Thymus (tissue), 14 donors: ENCODE measurements at places on chromosomes 5 and 9. TPM values are rescaled to one million over a fixed set of nuclear protein-coding genes. Genes with fewer than 3 reads are reported as not detected.

DNA sequence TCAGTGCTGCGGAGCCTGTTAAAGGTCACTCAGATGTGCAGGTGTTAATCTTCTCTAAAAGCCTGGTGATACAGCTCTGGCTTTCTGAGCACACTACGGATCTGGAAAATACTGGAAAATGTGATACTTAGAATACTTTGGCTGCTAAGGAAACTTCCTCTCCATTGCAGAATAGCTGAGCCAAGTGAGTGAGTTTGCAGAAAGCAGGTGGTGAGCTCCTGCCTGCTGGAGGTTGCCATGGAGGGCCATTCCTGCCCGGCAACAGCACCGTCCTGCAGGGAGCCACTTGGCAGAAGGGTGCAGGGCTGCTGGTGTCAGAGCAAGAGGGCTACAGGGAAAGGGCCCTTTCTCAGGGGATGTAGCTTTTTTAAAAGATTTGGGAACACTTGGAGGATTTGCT, 40.7 kb downstream of the SECISBP2 start:
- no peak overlapping the region for H3K4me3 ChIP-seq
- H3K27ac ChIP-seq = no peak overlapping the region
- peaks cover 93% of the 10 kb centered on the region for H3K36me3 ChIP-seq
- no peak for DNase-seq
- no peaks in the 10 kb centered on the region for H3K4me1 ChIP-seq

GRCh38 chr9:69996967-69997366, 46.7 kb upstream of the MAMDC2 start:
- H3K4me1 ChIP-seq = no peaks in the 10 kb centered on the region
- H3K36me3 ChIP-seq = no peaks in the 10 kb centered on the region
- no peak overlapping the region for H3K27ac ChIP-seq
- DNase-seq = no peak

DNA sequence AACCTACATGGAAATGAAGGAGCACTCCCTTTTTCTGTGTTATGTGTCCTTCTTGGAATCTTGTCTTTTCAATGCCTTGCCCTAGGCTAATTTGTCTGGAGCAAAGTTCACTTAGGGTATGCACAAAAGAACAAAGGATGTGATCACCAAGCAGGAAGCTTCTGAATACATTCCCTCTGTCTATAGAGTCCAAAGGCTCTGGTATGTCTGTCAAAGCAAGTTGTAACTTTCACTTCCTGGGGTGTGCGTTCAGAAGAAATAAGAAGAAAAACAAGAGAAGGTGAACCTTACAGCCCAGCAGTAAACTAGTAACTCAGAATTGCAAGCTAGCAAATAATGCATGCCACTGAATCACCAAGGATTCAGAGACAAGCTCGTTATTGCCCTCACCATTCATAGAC, 31.7 kb upstream of the CDH6 start:
- no peak for DNase-seq
- no peaks in the 10 kb centered on the region for H3K4me1 ChIP-seq
- no peak overlapping the region for H3K4me3 ChIP-seq

GRCh38 chr5:139562847-139563246, 1.7 kb downstream of the UBE2D2 start:
- no peak for DNase-seq
- peaks cover 7% of the 10 kb centered on the region for H3K36me3 ChIP-seq
- peak overlapping the region; percentile 71 for H3K4me3 ChIP-seq
- H3K4me1 ChIP-seq = peaks cover 14% of the 10 kb centered on the region

DNA sequence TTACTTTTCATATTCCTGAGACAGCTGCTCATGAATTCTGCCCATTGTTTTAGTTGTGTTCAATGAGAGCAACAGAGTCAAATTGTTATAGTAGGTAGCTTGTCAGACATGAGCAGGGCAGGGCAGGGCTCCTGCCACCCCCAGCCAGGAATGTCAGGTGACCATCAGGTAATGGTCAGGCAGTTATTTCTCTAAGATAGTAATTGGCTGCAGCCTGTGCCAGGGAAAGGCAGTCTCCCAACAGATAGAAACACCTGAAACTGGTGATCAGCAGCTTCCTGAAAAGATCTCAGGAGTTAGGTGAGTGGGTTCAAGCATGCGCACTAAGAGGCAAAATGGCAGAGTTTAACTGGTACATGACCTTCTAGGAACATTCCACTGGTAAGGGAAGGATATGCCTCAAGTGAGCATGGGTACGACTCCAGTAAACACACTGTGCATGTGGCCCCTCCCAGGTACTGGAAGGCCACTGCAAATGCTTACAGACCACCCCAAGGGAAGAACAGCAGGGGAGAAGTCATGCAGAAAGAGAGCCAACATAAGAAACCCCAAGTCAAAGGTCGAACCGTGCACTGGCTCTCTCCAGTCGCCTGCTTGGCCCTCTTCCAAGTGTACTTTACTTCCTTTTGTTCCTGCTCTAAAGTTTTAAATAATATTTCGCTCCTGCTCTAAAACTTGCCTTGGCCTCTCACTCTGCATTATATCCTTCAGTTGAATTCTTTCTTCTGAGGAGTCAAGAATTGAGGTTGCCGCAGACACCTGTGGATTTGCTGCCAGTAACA, 25.1 kb downstream of the CARTPT start:
- H3K36me3 ChIP-seq = no peaks in the 10 kb centered on the region
- H3K4me3 ChIP-seq = no peak overlapping the region
- H3K27me3 ChIP-seq = no peaks in the 10 kb centered on the region
- no peak for DNase-seq

GRCh38 chr5:172568308-172568910, 72.7 kb upstream of the NEURL1B start:
- DNase-seq = no peak
- no peak overlapping the region for H3K4me3 ChIP-seq
- H3K27ac ChIP-seq = no peak overlapping the region
- H3K36me3 ChIP-seq = no peaks in the 10 kb centered on the region
- peaks cover 19% of the 10 kb centered on the region for H3K4me1 ChIP-seq

DNA sequence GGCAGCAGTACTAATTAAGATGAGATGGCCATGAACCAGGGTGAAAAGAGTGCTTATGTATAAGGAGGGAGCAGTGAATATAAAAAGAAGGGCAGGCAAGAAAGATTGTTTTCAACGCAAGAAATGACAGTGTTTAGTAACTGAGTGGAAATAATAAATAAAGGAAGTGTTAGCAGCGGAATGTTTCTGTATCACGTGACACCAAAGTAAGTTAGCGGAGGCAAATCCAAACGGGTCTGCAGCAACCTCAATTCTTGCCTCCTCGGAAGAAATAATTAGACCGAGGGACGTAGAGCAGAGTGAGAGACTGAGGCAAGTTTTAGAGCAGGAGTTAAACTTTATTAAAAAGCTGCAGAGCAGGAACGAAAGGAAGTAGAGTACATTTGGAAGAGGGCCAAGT, 15.4 kb upstream of the GAS1 start:
- no peak overlapping the region for H3K4me3 ChIP-seq
- H3K36me3 ChIP-seq = no peaks in the 10 kb centered on the region
- no peak overlapping the region for H3K27ac ChIP-seq
- DNase-seq = no peak
- no peaks in the 10 kb centered on the region for H3K27me3 ChIP-seq
- H3K4me1 ChIP-seq = no peaks in the 10 kb centered on the region

DNA sequence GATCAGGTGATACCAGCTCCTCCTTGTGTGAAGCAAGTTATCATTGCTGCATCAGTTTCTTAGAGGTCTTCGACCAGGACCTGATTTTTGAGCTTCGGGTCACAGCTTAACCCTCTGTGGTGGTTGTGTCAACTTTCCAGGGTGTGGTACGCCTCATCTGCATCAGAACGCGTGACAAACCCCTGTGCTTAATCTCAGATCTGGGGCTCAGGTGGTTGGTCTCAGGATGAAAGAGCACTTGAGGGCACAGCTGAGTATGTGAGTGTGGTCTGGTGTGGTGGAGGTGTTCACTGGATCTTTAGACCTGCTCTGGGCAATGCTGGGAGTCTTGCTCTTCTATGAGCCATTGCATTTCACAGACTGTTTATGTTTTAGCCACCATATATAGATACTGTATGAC, 64.1 kb downstream of the OSTF1 start:
- no peaks in the 10 kb centered on the region for H3K27me3 ChIP-seq
- no peak overlapping the region for H3K4me3 ChIP-seq

- H3K27me3 ChIP-seq = no peaks in the 10 kb centered on the region
- no peak for DNase-seq
- H3K27ac ChIP-seq = peak overlapping the region; percentile 41
- no peak overlapping the region for H3K4me3 ChIP-seq
- peaks cover 14% of the 10 kb centered on the region for H3K4me1 ChIP-seq
- peaks cover 22% of the 10 kb centered on the region for H3K36me3 ChIP-seq
These were observed 167.6 kb upstream of the OTULINL start for GRCh38 chr5:14414007-14414406.

- no peaks in the 10 kb centered on the region for H3K36me3 ChIP-seq
- peak overlapping the region; percentile 96 for H3K27ac ChIP-seq
- no peak for DNase-seq
- H3K27me3 ChIP-seq = no peaks in the 10 kb centered on the region
These were observed 212.1 kb downstream of the SLF1 start for GRCh38 chr5:94830520-94830919.

GRCh38 chr5:1809416-1810035, 8.3 kb downstream of the NDUFS6 start:
- DNase-seq = no peak
- H3K27me3 ChIP-seq = no peaks in the 10 kb centered on the region
- peaks cover 81% of the 10 kb centered on the region for H3K36me3 ChIP-seq
- no peak overlapping the region for H3K4me3 ChIP-seq
- H3K27ac ChIP-seq = no peak overlapping the region

DNA sequence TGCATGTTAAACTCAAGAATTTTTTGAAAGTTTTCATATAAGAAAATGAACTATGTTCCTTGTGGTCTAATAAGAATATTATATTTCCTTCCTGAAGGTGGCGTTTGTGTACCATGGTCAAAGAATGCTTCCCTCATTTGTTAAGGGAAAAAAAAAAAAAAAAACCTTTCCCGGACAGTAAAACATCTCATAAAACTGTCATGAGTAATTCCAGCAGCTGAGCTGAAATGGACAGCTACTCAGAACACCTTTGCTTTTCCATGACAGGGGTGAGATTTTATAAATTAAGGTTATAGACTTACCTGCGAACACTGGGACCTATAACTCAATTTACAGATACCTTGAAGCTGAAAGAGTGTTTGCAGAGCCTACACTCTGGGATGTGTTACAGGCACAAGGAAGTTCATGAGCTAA, 113.2 kb upstream of the RANBP3L start:
- no peaks in the 10 kb centered on the region for H3K27me3 ChIP-seq
- no peak overlapping the region for H3K27ac ChIP-seq
- no peak overlapping the region for H3K4me3 ChIP-seq
- DNase-seq = peak; percentile 27
- H3K4me1 ChIP-seq = no peaks in the 10 kb centered on the region

DNA sequence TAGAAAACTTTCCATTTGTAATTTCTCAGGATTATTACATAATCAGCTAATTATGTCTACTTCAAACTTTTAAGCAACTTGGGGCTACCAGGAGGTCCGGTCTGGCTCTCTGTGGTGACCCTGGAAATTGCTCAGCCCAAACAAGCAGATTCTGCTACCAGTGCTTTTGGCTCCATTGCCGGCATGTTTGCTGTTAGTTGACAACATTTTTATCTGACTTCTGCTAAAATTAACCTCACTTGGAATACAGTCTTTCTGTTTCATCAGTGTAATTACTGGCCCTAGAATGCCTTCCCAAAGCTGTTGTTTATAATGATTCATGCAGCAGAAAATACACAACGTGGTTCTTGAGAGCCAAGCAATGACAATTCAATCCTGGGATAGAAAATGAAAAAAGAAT, 38.5 kb upstream of the FAM81B start:
- no peak overlapping the region for H3K27ac ChIP-seq
- no peaks in the 10 kb centered on the region for H3K36me3 ChIP-seq
- DNase-seq = no peak

DNA sequence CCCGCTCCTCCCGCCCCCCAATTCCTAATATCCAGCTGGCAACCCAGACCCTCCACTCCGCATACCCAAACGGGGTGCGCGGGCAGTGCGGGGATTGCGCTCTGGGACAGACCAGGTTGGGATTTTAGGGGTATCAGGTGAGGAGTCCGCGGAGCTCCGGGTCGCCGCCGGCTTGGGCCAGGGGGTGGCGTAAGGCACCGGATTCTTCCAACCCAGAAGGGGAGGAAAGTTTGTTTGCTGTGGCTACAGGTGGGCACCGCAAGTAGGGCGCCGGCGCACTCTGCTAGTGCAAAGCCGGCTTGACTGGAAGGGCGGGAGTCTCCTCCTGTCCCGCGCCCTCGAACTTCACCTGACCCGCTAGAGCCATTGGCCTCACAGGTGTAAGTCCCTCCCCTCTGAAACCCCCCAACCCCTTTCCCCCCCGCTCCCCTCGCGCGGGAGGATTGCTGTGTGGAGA, 709 bp downstream of the IQGAP2 start:
- DNase-seq = peak; percentile 55
- H3K27me3 ChIP-seq = peaks cover 11% of the 10 kb centered on the region
- peak overlapping the region; percentile 86 for H3K27ac ChIP-seq
- H3K4me3 ChIP-seq = peak overlapping the region; percentile 77
- H3K36me3 ChIP-seq = no peaks in the 10 kb centered on the region

DNA sequence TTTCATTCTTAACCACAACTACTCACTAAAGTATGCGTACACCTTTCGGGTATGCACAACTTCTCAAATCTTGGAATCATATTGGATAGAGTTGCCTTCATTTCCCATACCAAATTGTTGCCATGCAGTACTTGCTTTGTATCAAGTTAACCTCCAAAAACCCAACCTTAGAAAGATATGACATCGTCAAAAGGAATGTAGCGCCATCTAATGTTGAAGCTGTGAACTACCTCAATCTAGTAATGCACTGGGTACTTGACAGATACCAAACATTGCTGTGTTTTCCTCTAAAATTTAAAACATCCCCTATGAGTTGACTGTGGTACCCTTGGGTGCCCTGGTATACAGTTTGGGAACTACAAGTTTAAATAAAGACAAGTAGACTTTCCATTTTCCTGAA, 318.4 kb downstream of the ARL15 start:
- H3K27ac ChIP-seq = no peak overlapping the region
- no peaks in the 10 kb centered on the region for H3K27me3 ChIP-seq
- no peak for DNase-seq
- H3K4me1 ChIP-seq = no peaks in the 10 kb centered on the region
- no peak overlapping the region for H3K4me3 ChIP-seq

DNA sequence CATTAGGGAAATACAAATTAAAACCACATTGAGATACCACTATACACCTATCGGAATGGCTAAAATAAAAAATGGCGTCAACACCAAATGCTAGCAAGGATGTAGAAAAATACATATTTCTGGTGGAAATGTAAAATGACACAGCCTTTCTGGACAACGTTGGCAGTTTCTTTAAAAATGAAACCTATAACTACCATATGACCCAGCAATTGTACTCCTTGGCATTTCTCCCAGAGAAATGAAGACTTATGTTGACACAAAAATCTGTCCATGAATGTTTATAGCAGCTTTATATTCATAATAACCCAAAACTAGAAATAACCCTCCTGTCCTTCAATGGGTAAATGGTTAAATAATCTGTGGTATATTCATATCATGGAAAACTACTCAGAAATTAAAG, 188.7 kb upstream of the RAD23B start:
- no peaks in the 10 kb centered on the region for H3K4me1 ChIP-seq
- H3K36me3 ChIP-seq = no peaks in the 10 kb centered on the region
- H3K27ac ChIP-seq = no peak overlapping the region

Gene LEAP2
- 1.5 TPM for total RNA-seq

Gene CCL27
- 4.4 TPM for total RNA-seq

Gene ALDH1A1
- 5.6 TPM for total RNA-seq

Gene EMB
- total RNA-seq = 95.2 TPM

Gene DMGDH
- 0.99 TPM for total RNA-seq

Gene PCDHB7
- total RNA-seq = 0.14 TPM

Gene SPINK4
- total RNA-seq = 0.38 TPM

Gene FAM221B
- total RNA-seq = under 0.01 TPM

Gene TARS1
- 112 TPM for total RNA-seq

Gene SMIM32
- not detected for total RNA-seq

Gene PLCXD3
- total RNA-seq = 0.05 TPM
